ENCODE measurements at places on chromosomes 12 and 14.

- H3K36me3 ChIP-seq: no peaks in the 10 kb centered on the region
- H3K27me3 ChIP-seq: no peaks in the 10 kb centered on the region
- no peaks in the 10 kb centered on the region for H3K4me1 ChIP-seq
- H3K4me3 ChIP-seq: no peak overlapping the region
- DNase-seq: no peak
Observed at GRCh38 chr12:125114365-125115141, 49.3 kb downstream of the AACS start.

DNA sequence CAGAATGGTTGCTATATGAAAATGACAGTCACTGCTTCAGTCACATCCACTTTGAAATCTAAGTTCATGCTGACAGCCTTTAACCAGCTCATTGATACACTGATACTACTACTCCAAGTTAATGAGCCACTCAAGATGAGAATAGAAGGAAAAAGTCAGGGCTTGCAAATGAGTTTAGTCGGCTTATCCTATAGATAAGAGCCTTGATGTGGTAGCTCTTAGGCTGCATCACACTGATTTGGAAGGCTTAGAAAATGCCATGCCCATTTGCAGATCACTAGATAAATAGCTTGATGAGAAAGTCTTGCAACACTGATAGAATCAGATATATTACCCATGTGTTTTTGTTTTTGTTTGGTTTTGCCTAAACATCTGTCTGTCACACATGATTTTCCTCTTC is 251.4 kb upstream of the ATXN7L3B start:
- H3K36me3 ChIP-seq: no peaks in the 10 kb centered on the region
- no peak for DNase-seq
- no peaks in the 10 kb centered on the region for H3K27me3 ChIP-seq

GRCh38 chr12:34033628-34034296 is 11.5 kb downstream of the ALG10 start:
- no peak overlapping the region for H3K4me3 ChIP-seq
- no peaks in the 10 kb centered on the region for H3K36me3 ChIP-seq
- no peak overlapping the region for H3K27ac ChIP-seq
- no peak for DNase-seq
- H3K4me1 ChIP-seq: no peaks in the 10 kb centered on the region

GRCh38 chr14:66085224-66085623 is 400.9 kb upstream of the CCDC196 start:
- H3K27me3 ChIP-seq: no peaks in the 10 kb centered on the region
- H3K27ac ChIP-seq: no peak overlapping the region
- H3K4me1 ChIP-seq: no peaks in the 10 kb centered on the region
- DNase-seq: no peak
- H3K4me3 ChIP-seq: no peak overlapping the region

- H3K36me3 ChIP-seq: no peaks in the 10 kb centered on the region
- H3K4me1 ChIP-seq: no peaks in the 10 kb centered on the region
- H3K27ac ChIP-seq: no peak overlapping the region
- H3K27me3 ChIP-seq: no peaks in the 10 kb centered on the region
- no peak overlapping the region for H3K4me3 ChIP-seq
Observed at GRCh38 chr12:95014554-95014953, 11.1 kb upstream of the NDUFA12 start.

DNA sequence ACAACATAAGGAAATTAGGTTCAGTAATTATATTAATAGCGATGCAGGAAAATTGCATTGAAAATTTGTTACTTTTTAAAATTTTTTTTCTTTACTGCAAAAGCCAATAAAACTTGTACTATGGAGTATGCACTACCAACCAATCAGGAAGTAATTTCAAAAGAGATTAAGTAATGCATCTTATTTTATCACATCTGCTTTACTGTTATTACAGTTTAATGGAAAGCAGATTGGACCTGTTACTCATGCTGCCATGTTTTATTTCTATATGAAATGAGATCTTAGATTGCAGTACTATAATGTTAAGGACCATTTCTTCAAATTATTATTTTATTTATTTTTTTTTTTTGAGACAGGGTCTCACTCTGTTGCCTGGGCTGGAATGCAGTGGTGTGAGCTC is 1.7 kb upstream of the STRN3 start:
- H3K4me1 ChIP-seq: no peaks in the 10 kb centered on the region
- no peak overlapping the region for H3K27ac ChIP-seq
- no peaks in the 10 kb centered on the region for H3K27me3 ChIP-seq
- no peak overlapping the region for H3K4me3 ChIP-seq

- H3K4me1 ChIP-seq: no peaks in the 10 kb centered on the region
- H3K27ac ChIP-seq: no peak overlapping the region
Observed at GRCh38 chr14:36313206-36313605, 7.2 kb downstream of the MBIP start.
